ENCODE measurements at places on chromosomes 6 and 20. TPM values are rescaled to one million over a fixed set of nuclear protein-coding genes. Genes with fewer than 3 reads are reported as not detected.

TMEM244 gene
- not detected for total RNA-seq

SLC24A3 gene
- 0.66 TPM for total RNA-seq

EPHA7 gene
- total RNA-seq: under 0.01 TPM

CCM2L gene
- 0.53 TPM for total RNA-seq

GABRR2 gene
- total RNA-seq: 0.26 TPM

PTGIS gene
- 321 TPM for total RNA-seq

IRF4 gene
- under 0.01 TPM for total RNA-seq

CDH4 gene
- total RNA-seq: not detected

SIRPB1 gene
- total RNA-seq: not detected

CCN5 gene
- total RNA-seq: 0.93 TPM

UBD gene
- total RNA-seq: not detected

SLC32A1 gene
- not detected for total RNA-seq

CDS2 gene
- 26.8 TPM for total RNA-seq

METTL24 gene
- total RNA-seq: 2.1 TPM

BTN1A1 gene
- under 0.01 TPM for total RNA-seq

Measured in aortic smooth muscle cell (primary cell).